Kidney (tissue), 22 donors: ENCODE measurements at places on chromosomes 7 and 10. TPM values are rescaled to one million over a fixed set of nuclear protein-coding genes. Genes with fewer than 3 reads are reported as not detected.

DNA sequence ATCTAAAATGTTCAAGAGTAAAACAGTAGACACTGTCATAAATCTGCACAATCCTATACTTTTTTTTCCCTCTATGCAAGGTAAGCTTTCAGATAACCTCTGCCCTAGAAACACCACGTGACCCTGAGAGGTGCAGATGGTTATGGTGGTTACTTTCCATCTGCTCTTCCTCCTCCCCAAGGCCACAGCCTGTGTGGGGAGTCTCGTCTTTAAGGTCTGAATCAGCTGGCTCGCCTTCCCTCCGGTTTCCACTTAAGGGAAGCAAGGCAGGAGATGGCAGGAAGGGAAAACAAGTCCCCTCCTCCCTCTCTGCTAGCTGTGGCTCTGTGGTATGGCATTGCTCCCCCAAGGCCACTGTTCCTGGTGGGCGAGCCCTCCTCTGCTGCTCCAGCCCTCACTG, 181.8 kb downstream of the GLI3 start:
- H3K4me1 ChIP-seq: no peaks in the 10 kb centered on the region
- DNase-seq: no peak
- H3K27ac ChIP-seq: no peak overlapping the region
- no peaks in the 10 kb centered on the region for H3K36me3 ChIP-seq
- H3K4me3 ChIP-seq: no peak overlapping the region

DNA sequence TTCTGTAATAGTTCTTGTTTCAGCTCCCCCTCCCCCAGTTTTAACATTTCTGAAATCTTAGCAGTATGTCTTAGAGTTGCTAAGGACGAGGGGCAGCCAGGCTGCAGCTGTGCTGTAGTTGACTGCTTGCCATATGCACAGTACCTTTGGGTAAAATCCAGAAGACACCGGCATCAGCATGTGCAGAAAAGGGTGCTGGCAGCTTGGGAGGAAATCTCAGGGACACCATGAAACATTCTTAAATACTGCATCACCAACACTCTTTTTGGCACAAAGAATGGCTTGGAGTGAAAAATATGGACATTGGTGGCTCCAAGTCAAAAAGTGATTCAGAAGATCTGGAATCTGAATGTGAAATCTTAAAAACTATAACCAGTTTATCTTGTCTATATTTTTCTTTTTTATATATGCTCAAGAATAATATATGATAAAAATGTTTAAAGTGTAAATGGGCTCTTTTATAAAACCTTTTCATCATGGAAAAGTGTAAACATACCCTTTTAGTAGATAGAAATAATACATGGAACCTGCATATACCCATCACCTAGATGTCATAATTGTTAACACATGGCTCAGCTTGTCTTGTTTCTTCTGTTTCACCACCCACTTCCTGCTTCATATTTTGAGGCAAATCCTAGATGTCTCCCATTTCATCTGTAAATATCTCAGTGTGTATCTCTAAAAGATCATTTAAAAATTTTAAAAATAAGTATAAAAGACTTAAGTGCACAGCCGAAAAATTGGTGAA, 34.4 kb upstream of the ARMS2 start:
- H3K36me3 ChIP-seq: peaks cover 32% of the 10 kb centered on the region
- no peaks in the 10 kb centered on the region for H3K27me3 ChIP-seq
- H3K4me1 ChIP-seq: no peaks in the 10 kb centered on the region
- H3K27ac ChIP-seq: no peak overlapping the region
- no peak for DNase-seq

DNA sequence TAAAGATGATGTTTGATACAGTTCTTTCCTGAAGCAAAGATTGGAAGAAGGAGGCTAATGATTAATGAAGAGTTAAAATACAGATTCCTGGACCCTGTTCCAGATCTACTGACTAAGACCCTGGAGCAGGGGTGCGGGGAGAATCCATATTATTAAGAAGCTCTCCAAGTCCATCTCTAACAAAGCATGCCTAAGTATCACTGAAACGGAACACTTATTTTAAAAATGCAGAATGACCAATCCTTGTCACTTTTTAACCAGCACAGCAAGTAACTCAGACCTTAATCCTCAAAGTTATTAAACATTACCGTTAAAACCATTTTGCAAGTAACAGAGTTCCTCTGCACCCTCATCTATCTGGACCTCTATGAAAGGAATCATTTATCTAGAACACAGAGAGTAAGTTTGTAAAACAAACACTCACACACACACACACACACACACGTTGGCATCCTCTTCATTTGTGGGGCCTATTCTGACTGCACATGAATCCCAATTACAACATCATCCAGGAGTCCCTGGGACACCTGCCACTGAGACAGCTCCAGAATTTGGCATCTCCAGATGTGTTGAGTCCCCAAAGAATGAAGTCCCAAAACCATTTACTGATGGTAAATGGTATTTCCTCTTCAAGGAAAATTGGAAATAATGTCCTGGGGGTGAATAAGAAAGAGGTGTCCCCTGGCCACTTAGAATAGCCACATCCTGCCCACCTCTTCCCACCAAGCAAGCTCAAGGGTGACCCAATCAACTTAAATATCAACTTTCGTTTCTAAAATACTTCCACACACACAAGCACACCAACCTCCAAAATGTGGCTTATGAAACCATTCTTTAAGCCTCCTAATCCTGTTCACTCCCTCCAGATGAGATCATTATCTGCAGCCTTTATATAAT, 117.5 kb downstream of the PARD3 start:
- peak overlapping the region; percentile 21 for H3K4me3 ChIP-seq
- DNase-seq: peak; percentile 73
- no peaks in the 10 kb centered on the region for H3K36me3 ChIP-seq
- peaks cover 30% of the 10 kb centered on the region for H3K4me1 ChIP-seq
- peak overlapping the region; percentile 68 for H3K27ac ChIP-seq
- H3K27me3 ChIP-seq: no peaks in the 10 kb centered on the region

Gene NODAL
- not detected for total RNA-seq
